ENCODE measurements at places on chromosomes 11 and 22.

DNA sequence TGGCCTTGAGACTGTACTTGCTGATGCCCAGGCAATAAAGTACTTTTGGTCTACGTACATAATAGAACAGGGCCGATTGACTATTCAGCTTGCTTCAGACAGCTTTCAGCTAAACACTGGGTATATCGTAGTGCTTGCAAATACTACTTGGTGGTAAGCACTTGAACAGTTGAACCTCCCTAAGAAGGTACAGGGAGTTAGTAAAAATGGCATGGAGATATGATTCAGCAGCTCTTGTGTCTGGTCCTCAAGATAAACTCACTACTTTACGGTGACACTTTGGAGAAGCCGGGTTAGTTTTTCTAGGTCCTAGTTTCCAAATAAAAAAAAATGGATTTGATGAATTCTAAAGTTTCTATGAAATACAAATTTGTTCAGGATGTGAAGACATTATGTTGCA, 7.3 kb downstream of the CCDC117 start:
- DNase-seq = no peak

DNA sequence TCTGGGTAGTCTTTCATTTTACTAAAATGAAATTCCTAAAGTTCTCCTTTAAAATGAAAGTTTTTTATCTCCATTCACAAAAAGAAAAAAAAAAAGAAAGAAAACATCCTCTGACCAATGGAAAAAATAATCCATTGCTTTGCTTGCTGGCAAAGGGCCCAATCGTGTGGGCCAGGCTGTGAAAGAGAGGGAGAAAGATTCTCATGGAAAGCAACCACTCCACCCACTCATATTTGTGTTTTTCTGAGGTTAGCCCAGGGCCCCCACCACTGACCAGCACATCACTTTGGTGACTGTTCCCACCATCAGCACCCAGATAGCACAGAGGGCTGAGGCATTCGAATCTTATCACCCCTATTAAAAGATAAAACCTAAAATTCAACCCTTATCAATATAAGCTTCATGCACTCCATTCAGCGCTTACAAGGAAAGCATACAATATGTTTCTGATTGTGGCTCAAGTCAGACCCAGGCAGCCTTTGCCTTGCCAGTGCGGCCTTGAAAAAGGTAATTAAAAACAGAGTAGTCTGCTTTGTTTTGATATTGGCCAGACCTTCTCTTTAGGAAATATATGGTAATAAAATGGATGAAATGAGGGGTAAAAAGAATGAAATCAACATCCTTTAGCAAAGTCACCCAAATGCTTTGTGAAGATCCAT, 192.8 kb downstream of the ETS1 start:
- DNase-seq = no peak

DNA sequence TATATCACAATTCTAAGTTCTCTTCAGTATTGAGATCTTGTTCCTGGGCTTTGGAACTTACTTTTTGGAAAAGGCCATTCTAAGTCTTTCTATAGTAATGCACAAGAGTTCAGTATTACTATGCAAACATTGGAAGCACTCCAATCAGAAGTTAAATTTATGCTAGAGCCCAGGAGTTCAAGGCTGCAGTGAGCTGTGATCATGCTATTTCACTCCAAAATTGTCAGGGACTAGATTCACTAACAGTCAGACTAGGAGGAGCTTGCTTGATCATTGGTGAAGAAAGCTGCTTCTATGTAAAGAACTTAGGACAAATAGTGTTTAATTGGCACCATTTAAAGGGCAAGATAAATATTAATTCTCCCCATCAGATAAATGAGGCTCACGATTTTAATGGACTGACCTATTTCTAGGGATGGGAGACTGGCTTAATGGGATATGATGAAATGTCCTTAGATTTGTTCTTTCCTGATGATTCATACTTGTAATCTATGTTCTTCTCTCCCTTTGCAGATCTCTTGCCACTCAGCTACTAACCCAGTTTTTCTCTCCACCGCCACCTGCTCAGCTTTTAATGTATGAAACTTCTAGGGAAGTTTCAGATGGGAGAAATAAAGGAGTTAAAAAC, 32.6 kb upstream of the TMEM123 start:
- no peak for DNase-seq

- no peak for DNase-seq
These were observed 925.7 kb upstream of the CCDC90B start for GRCh38 chr11:84211896-84212295.

- no peak for DNase-seq
These were observed 30.0 kb upstream of the MUC5AC start for GRCh38 chr11:1127664-1128162.

DNA sequence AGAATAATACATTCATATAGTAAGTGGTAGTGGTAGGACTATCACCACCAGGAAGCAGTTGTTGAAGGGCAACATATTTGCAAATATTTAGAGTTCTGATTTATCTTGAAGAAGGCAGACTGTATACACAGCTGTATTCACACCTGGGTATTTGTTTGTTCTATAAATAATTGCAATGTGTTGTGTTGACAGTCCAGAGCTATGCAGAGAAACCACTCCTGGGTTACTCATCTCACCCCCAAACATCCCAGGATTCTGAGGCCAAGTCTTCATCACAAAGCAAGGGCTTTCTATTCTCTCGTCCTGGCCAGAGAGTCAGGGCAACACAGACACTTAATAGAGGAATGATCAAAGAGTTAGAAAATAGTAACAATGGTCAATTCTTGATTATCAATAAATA, 102.1 kb upstream of the FAT3 start:
- no peak for DNase-seq

Measured in NCI-H1105 treated with DMSO at 0.1 percent for 48 hours (cell line).